BJ (cell line): ENCODE measurements at places on chromosomes 13 and 19.

DNA sequence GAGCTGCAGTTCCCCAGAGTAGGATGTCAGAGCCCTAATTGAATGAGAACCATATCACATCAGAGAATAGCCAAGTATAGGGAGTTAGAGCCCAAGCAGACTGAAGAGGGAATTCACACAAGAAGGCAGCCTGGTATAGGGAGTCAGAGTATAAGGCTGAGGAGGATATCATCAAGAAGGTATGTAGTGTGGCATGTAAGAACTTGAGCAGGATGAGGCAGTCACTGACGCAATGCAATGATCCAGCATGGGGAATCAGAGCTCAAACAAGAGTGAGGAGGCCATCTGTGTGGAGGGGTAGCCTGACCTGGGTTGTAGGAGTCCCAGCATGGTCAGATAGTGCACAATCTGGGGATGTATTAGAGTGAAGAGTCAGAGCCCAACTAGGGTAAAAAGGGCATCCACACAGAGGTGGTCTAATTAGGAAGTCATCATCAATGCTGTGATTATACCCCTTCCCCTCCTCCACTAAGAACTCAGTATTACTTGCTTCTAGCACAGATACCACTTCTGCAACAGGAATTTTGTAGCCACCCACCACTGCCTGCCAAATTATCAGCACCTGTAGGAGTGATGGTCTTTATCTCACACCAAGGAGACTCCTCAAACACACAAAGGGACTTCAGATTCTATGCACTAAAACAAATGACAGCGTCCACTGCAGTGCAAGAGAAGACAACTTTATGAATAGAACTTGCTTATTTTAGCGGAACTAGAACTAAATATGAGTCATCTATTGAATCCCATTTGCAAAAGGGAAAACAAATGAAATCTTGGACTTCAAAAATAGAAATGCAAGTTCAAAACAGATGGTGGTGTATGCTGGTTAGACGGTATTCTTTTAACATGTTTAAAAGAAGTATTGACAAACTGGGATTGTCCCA is 107.2 kb downstream of the FNDC3A start:
- no peak for DNase-seq

DNA sequence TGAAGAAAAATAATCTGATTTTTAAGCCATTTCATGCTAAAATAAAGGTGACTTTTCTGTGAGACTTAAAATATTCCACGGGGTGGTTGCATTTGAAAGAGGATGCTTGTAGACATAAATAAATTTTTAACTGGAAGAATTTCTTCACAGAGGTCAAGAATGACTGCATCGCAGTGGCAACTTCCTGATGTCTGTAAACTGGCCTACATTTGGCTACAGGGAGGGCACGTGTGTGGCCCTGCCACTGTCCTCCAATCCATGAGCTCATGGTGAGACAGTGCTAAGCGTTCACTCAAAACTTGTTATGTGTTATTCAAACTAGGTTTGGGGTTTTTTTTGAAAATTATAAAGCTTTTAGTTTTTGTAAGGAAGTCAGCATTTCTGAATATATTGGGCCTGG is 1089.3 kb downstream of the EFNB2 start:
- no peak for DNase-seq

- DNase-seq, result no peak
Measured at GRCh38 chr13:108911807-108912206, 282.4 kb downstream of the MYO16 start.

DNA sequence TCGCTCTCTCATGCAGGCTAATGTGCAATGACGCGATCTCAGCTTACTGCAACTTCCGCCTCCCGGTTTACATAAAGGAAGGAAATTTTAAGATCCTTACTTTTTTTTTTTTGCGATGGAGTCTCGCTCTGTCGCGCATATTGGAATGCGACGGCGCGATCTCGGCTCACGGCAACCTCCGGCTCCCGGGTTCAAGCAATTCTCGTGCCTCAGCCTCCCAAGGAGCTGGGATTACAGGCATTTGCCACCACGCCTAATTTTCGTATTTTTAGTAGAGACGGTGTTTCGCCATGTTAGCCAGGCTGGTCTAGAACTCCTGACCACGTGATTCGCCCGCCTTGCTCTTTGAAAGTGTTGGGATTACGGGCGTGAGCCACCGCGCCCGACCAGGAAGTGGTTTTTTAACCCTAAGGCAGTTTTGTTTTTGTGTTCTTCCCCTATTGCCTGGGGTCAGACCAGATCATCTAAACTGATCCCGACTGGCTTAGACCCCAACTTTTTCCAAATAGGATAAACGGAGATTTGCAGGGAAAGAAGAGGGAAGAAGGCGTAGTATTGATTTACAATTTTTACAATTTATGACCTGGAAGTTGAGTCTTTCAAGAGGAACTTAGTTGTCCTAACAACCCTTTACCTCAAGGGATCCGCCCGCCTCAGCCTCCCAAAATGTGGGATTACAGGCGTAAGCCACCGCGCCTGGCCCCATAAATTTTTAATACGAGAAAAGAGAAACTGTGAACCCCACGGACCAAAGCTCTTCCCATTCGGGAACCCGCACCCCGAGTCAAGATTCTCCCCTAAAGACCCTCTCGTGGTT is 142.0 kb downstream of the ZNF737 start:
- no peak for DNase-seq

DNA sequence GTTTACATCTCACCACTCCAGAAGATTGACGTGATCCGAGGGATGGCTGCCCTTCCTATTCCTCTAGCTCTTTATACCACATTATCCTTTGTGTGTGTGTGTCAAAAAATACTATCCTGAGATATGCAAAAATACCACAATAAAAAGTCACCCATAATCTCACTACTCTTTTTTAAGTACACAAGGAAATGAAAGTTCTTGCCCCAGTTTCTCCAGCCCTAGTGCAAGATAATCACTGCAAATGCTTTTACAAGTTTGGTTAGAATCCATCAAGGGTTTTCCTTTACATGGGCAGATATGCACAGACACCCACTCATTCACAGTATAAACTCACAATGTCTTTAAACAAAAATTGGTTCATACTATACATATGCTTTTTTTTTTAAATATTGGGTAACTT is 89.3 kb downstream of the DIAPH3 start:
- DNase-seq, result no peak
